ENCODE measurements at places on chromosomes 6 and 20.

- no peak for DNase-seq
These were observed 678.6 kb downstream of the MAFB start for GRCh38 chr20:40010483-40010882.

DNA sequence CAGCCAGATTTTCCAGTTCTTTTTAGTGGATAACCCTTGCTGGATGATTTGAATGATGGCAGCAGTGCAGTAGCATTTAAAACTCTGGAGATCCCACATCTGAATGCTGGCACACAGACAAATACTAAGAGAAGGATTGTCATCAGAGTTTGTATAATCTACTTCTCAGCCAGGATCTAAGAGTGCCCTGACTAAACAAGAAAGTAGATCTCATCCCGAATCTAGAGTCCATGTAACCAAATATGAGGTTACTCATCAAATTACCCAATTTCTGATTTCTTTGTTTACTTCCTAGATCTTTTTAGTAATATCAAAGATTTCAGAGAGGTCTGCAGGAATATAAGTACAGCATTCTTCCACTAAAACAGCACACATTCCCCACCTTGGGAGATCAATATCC, 7.8 kb downstream of the TMC2 start:
- DNase-seq = no peak

DNA sequence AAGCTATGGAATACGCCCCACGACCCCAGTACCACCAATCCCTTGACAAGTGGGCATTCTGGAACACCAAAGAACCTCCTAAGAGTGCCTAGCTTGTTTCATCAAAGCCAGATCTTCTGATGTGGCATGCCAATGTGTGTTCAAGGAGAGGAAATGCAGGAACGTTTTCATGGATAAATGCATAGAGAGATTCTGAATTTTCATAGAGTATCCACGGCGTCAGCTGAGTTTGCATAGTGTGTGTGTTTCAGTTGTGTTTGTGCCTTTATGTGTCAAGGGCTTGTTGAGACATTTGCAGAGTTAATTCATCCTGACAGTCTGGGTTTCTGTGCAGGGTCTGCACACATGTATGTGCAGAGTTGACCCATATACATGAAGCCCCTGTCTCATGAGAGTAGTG, 172.7 kb upstream of the LRFN2 start:
- DNase-seq = no peak

DNA sequence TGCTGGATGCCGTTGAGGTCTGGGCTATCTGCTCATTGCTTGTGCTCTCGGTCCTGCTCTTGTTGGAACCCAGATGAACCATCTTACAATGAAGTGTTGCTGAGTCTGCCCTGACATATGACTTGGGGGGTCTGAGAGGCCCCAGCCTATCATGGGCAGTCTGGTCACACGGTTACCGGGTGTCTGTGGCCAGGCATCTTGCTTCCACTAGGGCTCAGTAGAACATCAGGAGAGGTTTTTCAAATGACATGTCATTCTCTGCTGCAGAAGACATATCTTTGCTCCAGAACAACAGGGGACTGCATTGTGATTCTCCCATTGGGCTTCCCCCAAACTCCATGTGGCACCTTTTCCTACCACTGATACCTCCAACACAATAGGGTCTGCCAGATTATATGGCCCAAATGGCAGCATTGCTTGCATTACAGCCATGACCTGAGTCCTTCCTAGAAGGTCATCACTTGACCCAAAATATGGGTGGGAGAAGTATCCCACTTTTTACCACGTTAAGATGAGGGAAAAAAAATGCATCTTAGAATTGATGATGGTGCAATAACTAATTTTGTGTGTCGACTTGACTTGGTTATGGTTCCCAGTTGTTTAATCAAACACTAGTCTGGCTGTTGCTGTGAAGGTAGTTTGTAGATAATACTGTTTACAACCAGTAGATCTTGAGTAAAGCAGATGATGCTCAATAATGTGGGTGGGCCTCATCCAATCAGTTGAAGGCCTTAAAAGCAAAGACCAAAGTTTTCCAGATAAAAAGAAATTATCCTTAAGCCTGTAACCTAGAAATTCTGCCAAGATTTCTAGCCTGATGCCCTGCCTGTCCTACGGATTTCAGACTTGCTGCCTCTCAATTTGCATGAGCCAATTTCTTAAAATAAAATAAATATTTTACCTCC, 241.0 kb downstream of the QKI start:
- no peak for DNase-seq

DNA sequence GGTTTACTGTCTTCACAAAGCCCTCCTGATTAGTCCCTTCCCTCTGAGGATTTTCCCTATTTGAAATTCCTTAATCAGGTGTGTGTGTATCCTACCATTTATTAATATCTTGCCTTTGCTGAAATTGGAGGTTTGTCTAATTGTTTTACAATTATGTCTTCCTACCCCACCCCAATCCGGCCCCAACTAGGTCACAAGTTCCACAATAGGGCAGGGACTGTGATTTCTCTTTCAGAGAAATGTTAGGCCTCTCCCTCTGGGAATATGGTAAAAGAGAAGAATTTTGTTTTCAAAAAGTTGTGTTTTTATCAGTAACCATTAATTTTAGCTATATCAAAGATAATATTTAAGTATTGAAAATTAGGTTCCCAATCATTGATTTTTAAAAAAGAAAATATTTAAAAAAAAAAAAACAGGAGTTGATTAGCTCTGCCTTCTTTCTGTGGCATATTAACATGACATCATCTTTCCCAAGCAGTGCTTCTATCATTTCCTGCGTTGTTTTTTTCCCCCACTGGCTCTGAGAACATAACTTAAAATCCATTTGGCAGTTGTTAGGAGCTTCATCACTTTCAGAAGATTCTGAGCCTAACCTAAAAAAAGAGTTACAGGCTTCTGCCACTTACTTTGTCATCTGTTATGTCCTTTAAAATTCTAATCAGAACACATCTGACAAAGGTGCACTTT, 36.1 kb downstream of the BLOC1S5 start:
- no peak for DNase-seq

- no peak for DNase-seq
These were observed 307.1 kb upstream of the RNF24 start for GRCh38 chr20:4322499-4322898.

DNA sequence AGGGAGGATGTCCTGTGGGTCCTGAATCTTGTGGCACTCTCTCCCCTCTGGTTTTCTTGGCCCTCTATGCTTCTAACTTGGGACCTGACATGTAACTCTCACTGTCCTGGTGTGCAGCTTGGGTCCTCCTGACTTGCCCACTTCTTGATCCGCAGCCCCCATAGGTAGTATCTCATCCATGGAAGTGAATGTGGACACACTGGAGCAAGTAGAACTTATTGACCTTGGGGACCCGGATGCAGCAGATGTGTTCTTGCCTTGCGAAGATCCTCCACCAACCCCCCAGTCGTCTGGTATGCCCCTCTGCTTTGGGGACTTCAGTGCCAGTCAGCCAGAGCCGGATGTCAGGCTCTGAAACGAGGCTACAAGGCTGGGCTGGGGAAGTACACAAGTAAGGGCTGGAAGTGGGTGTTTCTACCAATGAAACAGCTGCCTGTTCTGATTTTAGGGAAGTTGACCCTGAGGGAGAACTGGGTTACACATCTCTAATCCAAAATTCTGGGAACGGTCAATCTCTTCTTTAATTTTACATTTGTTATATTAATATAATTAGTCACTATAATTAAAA, 641 bp downstream of the DBNDD2 start:
- no peak for DNase-seq

DNA sequence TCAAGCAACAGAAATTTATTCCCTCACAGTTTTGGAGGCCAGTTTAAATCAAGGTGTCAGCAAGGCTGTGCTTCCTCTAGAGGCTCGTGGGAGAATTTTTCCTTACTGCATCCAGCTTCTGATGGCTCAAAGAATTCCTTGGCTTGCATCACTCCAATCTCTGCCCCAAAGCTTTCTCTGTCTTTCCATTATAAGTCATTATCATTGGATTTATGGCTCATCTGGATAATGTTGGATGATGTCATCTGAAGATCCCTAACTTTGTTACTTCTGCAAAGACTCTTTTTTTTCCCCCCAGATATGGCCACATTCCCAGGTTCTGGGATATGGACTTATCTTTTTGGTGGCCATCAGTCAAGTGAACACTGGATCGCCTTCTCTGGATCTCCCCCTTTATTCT, 146.3 kb upstream of the B3GAT2 start:
- no peak for DNase-seq

DNA sequence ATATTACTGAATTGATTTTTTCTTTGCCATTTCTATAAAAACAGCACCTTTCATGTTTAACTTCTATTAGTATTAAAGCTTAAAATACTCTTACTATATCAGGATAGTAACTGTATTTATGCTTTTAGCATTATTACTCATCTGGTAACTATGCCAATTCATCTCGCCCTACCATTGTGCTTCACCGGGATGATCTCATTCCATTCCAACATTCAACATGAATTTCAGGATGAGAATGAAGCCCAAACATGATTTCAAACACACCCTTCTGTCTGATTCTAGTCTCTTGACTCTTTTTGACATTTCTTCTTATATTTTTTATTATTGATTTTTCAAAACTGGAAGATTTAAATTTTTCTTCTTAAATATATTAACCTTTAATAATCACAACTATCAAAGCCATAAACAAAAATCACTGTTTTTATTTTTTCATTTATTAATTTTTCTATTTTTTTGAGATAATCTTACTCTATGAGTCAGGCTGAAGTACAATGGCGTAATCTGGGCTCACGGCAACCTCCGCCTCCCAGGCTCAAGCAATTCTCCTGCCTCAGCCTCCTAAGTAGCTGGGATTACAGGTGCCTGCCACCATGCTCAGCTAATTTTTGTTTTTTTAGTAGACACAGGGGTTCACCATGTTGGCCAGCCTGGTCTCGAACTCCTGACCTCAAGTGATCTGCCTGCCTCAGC, 46.7 kb downstream of the GJA1 start:
- no peak for DNase-seq

- DNase-seq = no peak
These were observed 4.1 kb upstream of the NOL4L start for GRCh38 chr20:32589256-32589655.

- DNase-seq = no peak
These were observed 153.4 kb downstream of the MBOAT1 start for GRCh38 chr6:20058912-20059311.

DNA sequence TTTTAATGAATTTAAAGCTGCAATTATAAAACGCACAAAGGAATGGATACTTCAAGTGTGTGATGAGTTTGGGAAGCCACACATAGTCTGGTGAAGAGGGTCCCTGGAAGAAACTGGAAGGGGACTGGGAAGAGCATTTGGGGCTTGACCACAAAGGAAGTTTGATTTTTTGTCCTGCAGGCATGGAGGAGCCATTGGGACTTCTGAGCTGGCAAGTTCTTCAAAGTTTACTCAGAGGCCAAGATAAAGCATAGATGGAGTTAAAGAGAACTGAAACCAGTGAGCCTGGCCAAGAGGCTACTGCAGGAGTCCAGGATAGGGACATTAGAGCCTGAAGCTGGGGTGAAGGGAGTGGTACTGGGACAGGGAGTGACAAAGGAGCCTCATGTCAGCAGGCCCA, 95.0 kb downstream of the AIG1 start:
- DNase-seq = no peak

DNA sequence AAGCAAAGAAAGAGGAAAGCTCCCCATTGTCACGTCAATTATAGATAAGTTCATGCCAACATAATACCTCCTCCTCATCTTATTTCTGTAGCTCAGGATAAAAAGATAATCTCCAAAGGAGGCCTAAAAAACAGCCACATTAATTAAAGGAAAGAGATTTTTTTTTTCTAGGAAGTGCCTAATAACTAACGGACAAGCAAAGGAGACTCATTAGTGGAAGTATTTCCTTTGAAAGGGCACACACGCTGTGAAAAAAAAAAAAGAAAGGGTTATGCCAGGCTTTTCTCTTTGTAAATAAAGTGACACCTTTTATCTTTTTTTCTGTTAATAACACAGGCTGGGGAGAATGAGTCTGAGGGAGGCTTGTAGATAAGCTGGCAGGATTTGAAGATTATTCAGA, 55.7 kb downstream of the PCSK2 start:
- no peak for DNase-seq

DNA sequence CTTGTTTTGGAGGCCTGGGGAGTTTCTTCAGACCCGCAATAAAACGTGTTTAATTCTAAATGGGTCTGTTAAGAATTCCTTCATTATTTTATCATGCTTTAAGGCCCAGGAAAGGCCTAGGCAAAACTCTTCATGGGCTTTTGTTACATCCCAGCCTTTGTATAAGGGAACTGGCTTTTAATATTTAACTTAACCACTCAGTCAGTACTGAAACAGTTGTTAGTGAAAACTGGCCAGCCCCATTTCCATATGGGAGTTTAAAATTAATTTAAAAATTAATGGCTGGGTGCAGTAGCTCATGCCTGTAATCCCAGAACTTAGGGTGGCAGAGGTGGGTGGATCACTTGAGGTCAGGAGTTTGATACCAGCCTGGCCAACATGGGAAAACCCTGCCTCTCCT, 213.2 kb upstream of the FKBP1C start:
- DNase-seq = no peak

DNA sequence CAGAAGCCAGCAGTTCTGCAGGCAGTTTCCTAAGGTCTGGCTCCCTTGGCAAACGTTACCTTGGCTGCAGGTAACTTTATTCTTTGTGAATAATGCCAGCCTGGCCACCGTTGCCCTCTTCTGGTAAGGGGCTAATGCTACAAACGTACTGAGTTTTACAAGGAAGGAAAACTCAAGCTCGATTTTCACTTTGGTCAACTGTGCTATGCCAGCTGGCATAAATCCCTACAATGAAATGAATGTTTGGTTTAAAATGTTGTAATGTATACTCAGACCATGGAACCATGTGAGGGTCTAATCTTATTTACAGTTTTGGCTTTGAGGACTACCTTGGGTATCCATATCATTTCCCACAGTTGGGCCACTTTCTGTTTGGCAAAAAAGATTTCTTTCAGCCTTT, 101.4 kb downstream of the SLX4IP start:
- no peak for DNase-seq

DNA sequence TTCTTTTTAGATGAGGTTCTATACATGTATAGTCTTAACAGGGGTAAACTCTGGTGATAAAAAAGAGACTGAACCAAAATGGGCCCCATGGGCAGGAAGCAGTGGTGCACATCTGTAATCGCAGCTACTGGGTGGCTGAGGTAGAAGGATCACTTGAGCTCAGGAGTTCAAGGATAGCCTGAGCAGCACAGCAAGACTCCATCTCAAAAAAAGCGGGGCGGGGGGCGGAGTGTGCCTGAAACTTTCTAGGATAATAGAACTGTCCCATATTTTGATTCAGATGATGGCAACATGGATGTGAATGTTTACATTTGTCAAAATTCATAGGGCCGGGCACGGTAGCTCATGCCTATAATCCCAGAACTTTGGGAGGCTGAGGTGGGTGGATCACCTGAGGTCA, 48.8 kb upstream of the TAF8 start:
- no peak for DNase-seq

DNA sequence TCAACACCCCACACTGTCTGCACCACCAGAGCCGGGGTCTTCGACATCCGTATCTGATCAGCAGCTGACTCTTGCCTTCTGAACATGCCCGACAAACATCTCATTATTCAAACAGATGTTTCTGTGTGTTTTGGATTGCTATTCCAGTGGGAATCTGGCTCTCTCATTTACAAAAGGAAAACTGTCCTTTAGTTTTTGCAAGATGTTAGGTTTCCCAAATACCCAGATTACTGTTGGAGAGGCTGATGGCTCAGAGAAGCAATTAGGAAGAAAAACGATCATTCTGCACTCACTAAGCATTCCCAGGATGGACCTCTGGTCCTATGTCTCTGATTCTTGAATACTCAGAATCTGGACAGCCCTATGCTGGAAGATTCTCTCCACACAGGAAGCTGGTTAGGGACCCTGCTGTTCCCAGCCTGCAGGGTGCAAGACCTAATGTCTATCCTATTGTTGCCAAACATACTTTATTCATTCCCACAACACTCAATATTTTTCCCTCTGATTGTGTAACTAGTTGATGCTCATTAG, 532.9 kb downstream of the CDH26 start:
- DNase-seq = no peak
